ENCODE measurements at places on chromosomes 5 and 9.

DNA sequence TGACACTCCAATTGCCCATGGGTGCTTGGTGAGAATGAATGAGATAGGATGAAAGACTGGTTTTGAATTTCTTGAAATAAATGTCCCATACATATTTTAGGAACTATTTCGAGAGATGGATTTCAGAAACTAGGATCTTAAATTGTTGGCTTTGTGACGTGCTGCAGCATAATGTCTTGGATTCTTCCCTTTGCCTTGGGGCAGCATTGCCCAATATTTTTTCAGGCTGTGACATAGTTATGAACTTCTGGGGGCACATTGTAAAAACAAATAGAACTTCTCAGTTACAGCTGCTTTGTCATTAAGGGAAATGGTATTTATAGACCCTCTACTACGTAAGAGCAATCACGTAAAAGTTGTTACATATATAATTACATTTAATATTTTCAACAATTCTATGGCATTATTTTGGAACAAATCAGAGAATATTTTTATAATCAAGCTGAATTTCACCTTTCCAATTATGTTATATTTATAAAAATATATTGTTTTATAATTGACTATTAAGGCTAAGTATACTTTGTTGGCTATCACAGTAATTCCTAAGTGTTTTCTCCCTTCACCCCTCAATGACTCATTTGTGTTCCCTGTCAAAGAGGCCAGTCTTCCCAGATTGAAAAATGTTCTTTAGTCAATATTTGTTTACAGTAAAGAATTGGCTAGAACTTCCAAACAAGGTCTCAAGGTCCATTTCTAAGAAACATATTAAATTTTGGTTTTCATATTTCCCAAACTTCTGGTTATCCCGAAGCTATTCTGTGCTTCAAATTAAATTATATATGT, 1388.3 kb upstream of the ACO1 start:
- no peak for DNase-seq

- DNase-seq, result no peak
Measured at GRCh38 chr5:169772688-169773087, 135.6 kb downstream of the DOCK2 start.

DNA sequence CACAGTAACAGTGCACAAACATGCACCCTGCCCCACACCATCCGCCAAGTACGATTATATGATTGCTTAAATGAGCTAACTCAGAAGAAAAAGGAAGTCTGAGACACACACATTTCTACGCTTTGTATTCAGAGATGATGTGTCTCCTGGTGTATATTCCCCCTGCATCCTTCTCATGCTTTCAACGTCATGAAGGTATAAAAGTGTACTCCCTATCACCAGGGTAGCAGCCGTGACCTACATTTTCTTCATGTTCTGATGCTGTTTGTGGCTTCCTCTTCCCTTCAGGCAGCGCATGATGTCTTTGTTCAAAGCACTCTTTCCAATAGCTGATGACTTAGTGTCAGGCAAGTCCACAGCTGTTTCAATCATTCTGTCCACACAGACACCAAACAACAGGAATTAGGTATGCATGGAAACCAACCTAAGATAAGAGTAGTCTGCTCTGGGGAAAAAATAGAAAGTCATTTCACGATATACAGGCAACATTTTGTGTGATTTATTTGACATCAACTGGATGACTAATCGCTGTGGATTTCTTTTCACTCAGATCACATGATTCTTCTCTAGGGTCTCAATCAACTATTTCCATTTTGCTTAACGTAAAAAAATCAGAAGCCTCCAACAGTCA, 269.4 kb upstream of the PTGER4 start:
- DNase-seq, result no peak

DNA sequence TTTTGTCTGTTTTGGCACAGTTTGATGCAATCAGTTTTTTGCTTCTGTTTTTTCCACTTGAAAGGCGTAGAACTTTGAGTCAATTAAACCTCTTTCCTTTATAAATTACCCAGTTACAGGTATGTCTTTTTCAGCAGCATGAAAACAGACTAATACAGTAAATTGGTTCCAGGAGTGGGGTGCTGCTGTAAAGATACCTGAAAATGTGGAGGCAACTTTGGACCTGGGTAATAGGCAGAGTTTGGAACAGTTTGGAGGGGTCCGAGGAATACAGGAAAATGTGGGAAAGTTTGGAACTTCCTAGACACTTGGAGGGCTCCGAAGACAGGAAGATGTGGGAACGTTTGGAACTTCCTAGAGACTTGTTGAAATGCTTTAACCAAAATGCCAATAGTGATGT, 2022.2 kb downstream of the MAT2B start:
- DNase-seq, result no peak

DNA sequence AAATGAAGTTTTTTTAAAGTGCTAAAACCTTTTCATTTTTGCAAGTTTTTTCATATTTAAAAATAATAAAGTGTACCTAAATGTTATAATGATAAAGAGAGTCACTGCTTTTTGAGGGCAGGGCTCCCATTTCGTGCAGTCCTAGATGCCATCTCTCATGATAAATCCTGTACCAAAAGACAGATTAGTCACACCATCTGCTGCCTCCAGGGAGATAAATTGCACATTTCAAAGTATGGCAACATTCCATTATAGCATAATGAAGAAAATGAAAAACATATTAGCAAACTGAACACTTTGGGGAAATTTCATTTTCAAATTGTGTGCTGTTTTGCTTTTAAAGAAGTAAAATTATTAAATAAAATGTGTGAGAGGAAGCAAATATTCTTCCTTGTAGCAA, 257.2 kb downstream of the KIAA0825 start:
- no peak for DNase-seq

DNA sequence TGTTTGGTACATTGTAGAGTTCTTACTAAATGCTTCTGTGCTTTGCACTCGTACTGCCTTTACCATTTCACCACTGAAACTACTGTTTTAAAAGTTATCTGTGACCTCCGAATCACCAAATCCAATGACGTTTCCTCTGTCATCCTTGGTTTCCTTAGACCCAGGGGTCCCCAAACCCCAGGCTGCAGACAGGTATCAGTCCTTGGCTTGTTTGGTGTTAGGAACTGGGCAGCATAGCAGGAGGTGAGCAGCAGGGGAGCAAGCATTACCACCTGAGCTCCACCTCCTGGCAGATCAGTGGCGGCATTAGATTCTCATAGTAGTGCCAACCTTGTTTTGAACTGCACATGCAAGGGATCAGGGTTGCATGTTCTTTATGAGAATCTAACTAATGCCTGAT, 26.8 kb upstream of the APC start:
- no peak for DNase-seq

GRCh38 chr9:93292288-93292615, 108.3 kb downstream of the WNK2 start:
- DNase-seq, result no peak

DNA sequence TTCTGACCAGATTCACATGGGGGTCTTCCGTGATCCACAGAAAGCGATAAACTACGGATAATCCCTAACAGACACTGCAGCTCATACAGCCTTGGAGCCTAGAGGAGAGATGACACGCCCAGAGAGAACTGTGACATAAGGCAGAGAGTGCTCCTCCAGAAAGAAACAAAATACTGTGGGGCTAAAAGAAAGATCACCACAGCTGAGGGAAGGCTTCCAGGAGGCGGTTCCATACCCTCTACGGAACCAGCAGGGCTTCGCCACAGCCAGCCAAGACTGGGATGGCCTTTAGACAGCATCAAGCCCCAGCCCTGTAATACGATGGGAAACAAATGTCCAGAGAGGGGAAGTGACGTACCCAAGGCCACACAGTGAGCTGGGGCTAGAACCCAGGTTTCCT, 19.3 kb downstream of the GPX3 start:
- DNase-seq, result no peak

All from GM12864 (cell line).